Activated T-helper 9 cell treated with anti-CD3 and anti-CD28 coated beads, Interleukin-2, amount 50 U/mL, for 16 hours (primary cell): ENCODE measurements at places on chromosomes 4 and X.

DNA sequence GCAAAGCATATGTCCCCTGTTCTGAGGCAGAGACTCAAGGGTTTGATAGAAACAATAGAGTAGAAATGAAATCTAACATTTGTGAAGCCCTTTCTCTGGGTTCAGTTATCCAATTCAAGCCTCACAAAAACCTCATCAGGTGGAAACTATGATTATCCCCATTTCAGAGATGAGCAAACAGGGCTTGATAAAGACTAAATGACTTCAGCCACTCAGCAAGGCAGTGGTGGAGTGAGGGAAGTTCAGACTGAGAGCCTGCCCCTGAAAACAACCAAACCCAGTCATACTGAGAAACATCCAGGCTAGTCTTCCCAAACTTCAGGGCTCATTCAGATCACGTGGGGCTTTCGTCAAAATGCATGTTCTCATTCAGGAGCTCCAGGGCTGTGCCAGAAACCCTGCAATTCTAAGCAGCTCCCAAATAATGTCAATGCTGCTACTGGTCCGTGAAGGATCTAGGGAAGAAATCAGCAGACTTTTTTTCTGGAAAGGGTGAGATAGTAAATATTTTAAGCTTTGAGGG is 109.6 kb upstream of the KIT start:
- DNase-seq: no peak

DNA sequence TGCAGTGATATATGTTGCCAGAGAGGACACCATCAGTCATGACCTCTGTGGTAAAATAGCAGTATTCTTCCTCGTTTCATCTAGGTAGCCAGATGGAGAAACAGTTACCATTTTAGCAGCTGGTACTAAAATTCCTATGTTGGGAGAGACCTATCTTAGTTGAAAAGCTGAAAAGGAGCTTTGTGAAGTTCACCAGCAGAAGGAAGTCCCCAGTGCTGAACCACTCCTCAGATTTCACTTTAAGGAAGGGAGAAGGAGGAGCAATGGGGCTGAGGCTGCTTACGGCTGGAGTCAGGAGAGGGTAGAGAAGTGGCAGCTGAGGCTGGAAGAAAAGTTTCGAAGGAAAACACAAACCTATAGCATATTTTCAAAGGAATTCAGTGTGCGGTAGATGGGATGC is 103.7 kb downstream of the ATXN3L start:
- DNase-seq: no peak

DNA sequence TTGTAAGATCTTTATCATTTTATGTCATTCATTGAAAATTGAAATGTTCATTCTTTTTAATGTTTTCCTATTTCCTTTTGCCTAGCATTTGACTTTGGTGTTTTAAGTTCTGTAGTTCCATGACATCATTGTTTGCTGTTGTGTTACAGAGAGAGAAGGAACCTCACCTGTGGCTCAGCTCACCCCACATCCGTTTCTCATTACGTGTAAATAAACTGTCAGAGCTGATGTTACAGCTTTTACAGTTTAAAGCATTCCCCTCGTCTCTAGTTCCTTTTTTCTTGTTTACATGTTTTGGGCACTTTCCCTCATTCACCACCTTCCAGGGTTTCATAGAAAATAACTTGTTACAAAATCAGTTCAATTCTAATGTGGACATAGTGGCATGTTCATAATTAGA is 137.2 kb downstream of the FNIP2 start:
- no peak for DNase-seq

- no peak for DNase-seq
Measured at GRCh38 chrX:89033723-89034122, 286.7 kb downstream of the CPXCR1 start.

GRCh38 chrX:150464001-150464400 is 100.9 kb downstream of the MAMLD1 start:
- DNase-seq: no peak
